ENCODE measurements at places on chromosomes 6 and 20. TPM values are rescaled to one million over a fixed set of nuclear protein-coding genes. Genes with fewer than 3 reads are reported as not detected.

Gene PPP1R16B
- total RNA-seq = 5.0 TPM

Gene BEND6
- 0.25 TPM for total RNA-seq

Gene TCF15
- total RNA-seq = 16.5 TPM

Gene GNAS
- total RNA-seq = 1,766 TPM

Gene DEFB124
- total RNA-seq = not detected

Gene SAMD10
- total RNA-seq = 3.1 TPM

DNA sequence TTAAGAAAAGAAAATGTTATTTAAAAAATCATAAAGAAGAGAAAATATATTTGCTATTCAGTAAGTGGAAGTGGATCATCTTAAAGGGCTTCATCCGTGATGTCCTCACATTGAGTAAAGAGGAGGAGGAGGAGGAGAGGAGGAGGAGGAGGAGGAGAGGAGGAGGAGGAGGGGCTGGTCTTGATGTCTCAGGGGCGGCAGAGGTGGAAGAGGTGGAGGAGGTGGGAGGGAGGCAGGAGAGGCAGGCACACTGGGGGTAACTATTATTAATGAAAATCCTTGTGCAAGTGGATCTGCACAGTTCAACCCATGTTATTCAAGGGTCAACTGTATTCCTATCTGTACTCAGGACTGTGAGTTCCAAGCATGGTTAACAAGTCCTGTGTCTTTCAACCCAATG lies 47.0 kb upstream of the EDN1 start:
- no peak overlapping the region for H3K4me3 ChIP-seq
- DNase-seq = no peak
- no peaks in the 10 kb centered on the region for H3K36me3 ChIP-seq
- H3K27ac ChIP-seq = no peak overlapping the region
- no peaks in the 10 kb centered on the region for H3K4me1 ChIP-seq

DNA sequence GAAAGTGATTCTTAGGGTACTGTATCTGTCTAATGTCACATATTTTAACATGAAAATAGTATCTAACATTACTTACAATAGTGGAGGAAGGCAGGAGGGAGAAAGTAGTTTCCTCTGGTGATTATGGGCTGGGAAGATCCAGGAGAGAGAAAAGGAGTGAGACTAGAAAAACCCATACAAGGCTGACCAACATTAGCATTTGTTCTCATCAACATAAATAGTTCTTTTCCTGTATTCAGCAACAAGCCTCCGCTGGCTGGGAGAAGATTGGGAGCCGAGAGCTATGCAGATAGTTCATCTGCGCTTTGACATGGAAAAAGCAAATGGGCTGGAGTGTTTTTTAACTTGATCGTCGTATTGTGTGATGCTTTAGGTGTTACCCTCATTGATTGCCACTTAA lies 239.4 kb downstream of the PHACTR1 start:
- no peak overlapping the region for H3K27ac ChIP-seq
- no peak overlapping the region for H3K4me3 ChIP-seq
- H3K36me3 ChIP-seq = no peaks in the 10 kb centered on the region
- DNase-seq = no peak

DNA sequence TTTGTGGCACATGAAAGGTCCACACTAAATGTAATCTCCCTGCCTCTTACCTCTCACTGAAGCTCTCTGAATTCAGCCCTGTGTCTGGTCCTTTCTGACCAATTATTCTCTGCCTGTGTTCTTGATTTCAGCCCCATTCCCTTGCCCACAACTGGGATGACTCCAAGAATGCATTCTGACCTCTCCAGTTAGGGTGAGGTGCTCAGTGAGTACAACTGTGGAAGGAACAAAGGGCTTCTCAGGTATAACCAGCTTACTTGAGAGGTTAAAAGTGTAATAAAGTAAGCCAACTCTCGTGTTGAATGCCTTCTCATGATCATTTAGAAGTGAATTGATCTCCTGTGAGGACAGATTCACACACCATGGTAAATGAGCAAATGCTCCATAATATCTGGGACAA lies 88.1 kb downstream of the GCLC start:
- H3K27me3 ChIP-seq = no peaks in the 10 kb centered on the region
- no peak overlapping the region for H3K4me3 ChIP-seq
- no peak for DNase-seq

DNA sequence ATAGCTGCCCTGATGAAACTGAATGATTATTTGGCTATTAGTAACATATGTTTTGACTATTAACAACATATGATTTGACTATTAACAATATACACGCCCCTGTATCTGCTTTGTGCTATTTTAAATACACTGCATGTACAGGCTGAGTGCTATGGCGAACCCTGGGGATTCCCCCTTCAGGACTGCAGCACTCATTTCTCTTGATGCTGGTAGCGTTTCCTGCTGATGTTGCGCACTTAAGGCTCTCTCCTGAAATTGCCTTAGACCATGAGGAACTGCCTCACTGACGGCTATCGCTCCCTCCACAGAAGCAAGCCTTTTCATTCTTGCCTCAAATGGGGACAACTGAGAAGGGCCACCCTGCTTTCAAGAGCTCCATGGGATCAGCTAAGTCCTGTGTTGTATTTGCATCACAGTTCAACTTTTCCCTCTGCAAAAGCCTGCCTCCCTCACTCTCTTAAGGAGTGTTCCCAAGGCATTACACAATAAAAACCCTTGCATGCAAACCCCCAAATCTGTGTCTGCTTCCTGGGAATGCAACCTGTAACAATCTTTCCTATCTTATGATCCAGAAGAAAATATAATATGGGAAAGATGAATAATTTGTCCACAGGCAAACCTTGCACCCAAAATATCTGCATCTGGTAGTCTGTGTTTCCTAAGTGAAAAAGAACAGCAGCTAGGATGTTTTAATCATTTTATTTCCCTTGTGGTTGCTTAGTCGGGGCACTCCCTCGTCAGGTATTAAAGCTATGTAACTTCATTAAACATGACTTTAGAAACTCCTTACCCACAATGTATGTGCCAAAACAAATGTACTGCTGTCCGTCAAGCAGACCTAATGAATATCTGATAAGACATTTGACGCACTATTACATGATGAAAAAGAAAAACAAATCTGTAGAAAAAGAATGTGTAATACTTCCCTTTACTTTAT lies 456.4 kb downstream of the COL12A1 start:
- H3K4me1 ChIP-seq = no peaks in the 10 kb centered on the region
- no peak for DNase-seq
- H3K4me3 ChIP-seq = no peak overlapping the region
- H3K27ac ChIP-seq = no peak overlapping the region
- no peaks in the 10 kb centered on the region for H3K27me3 ChIP-seq
- no peaks in the 10 kb centered on the region for H3K36me3 ChIP-seq

DNA sequence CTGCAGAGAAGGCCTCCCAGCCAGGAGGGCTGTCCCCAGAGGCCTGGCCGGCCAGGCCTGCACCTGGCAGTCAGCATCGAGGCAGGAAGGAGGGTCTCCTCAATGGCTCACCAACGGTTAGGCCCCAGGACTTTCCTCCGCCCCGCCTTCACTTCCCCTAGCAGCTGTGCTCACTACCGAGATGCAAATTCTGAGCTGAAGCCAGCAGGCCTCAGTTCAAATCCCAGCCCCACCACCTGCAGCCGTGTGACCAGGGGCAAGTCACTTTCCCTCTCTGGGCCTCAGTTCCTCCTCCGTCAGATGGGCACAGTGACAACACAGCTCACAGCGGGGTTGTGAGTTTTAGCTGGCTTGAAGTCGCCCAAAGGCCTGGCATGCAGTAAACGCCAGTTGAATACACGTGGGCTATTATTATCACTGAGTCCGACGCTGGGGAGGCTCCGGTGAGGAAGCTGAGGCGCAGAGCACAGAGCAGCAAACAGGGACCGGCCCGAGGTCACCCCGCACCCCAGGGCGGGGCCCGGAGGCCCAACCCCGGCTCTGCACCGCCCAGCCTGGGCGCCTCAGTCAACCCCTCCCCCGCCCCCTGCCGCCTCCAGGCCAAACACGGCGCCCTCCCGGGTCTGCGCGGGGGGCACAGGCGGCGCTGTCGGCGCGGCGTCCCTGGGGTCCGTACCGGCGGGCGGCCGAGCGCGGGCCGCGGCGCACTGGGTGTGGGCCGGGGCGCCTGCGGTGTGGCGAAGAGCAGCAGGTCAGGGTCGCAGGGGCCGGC lies 671 bp downstream of the E2F1 start:
- H3K27me3 ChIP-seq = no peaks in the 10 kb centered on the region
- no peak overlapping the region for H3K27ac ChIP-seq
- no peak for DNase-seq
- peaks cover 8% of the 10 kb centered on the region for H3K4me1 ChIP-seq

DNA sequence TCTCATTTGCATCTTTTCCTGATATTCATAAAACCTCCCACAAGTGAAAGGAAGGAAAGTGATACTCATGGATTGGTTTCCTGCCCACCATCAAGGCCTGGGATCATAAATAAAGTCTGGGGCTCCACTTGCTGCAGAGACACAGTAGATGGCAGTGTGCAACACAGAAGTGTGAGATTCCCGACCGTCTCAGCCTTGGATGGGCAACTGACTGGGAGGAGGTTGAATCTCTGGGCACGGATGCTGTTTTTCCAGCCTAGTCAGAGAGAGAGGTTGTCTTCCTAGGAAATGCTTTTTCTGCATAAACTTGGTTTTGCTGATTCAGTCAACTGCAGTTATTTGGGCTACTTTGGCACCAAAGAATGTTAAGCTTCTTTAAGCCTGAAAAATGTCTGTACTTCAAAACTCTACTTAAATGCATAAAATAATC lies 9.9 kb upstream of the RFPL4B start:
- peak; percentile 62 for DNase-seq
- H3K36me3 ChIP-seq = no peaks in the 10 kb centered on the region
- no peak overlapping the region for H3K27ac ChIP-seq

- no peak overlapping the region for H3K4me3 ChIP-seq
- H3K27ac ChIP-seq = no peak overlapping the region
- no peak for DNase-seq
- H3K27me3 ChIP-seq = no peaks in the 10 kb centered on the region
- no peaks in the 10 kb centered on the region for H3K36me3 ChIP-seq
These were observed 12.1 kb downstream of the ANKRD60 start for GRCh38 chr20:58216334-58216733.

All from heart left ventricle (tissue), 16 donors.